Hepatic stellate cell (primary cell): ENCODE measurements at places on chromosomes 11 and 22.

GRCh38 chr22:46373159-46373558 is 37.6 kb downstream of the TRMU start:
- DNase-seq, result no peak

GRCh38 chr11:5196067-5196466 is 4.4 kb downstream of the OR51V1 start:
- no peak for DNase-seq

- no peak for DNase-seq
Observed at GRCh38 chr22:33130473-33130872, 72.3 kb upstream of the SYN3 start.

DNA sequence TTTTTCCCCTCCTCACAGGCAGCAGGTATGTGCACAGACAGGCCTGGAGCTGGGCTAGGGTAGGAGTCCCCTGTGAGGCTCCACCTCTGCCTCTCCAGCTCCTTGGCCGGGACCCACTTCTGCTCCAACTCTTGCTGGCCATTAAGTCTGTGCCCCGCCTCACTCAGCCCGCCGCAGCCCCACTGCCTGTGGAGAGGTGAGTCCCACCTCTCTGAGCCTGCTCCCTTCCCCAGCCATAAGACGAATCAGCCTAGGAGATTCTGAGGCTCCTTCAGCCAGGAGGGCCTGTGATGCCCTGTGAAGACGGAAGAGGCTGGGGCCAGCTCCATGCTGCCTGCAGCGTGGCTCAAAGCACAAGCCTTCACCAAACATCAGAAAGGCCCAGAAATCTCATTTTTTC is 23.0 kb downstream of the TSKU start:
- DNase-seq, result peak; percentile 1

GRCh38 chr11:116473790-116474346 is 298.9 kb downstream of the BUD13 start:
- no peak for DNase-seq

- DNase-seq, result no peak
Observed at GRCh38 chr11:58685973-58686722, 45.6 kb downstream of the GLYAT start.

DNA sequence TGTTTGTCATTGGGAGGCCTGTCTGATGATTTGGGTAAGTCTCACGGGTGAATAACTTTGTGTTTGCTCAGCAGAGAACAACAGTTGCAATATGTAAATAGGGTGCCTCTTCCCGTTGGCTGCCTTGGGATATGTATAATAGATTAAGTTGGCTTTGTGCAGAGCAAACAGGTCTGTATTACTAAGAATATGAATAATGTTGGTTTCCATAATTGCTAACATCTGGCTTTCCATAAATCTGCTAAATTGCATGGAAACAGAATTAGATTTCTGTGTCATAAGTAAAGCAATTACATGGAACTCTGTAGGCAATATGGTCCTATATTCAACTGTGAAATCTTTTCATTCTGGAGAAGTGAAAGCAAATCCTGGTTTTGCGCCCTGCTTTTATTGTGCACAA is 636.0 kb upstream of the ANO5 start:
- DNase-seq, result no peak

- DNase-seq, result no peak
Observed at GRCh38 chr11:100336873-100337272, 350.2 kb upstream of the ARHGAP42 start.
